ENCODE measurements at places on chromosomes 7 and 10.

DNA sequence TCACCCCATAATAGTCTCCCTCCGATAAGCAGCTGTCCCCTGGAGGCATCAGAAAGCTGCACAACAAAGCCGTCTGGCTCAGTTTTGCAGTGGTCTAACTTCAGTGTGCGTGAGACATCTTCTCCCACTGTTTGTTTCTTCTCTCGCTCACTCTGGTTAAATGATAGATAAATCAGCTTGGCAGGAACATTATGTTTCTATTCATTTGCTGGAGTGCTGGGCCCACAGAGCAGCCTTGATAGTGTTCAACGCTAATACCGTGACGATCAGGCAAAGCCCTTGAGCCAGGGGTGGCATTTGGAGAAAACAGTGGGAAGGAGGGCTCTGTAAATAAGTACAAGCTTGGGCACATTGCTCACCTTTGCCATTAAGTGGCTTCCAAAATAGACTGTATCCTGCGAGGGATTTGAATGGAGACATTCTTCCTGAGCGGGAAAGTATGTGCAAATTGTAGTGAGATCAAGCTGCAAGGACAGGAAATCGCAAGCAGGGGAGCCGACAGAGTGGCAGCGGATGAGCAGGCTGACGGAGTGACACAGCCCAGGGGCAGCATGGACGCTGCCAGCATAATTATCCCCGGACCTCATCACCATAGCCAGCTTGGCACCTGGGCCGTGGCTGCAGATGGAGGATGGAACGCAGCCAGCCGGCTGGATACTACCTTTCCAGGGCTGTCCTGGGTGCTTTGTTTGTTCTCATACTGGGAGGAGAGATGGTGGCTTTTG, 256.8 kb upstream of the FZD8 start:
- no peak overlapping the region for H3K27ac ChIP-seq
- no peak for DNase-seq
- H3K36me3 ChIP-seq, result no peaks in the 10 kb centered on the region
- H3K4me1 ChIP-seq, result no peaks in the 10 kb centered on the region
- no peak overlapping the region for H3K4me3 ChIP-seq
- no peaks in the 10 kb centered on the region for H3K27me3 ChIP-seq

DNA sequence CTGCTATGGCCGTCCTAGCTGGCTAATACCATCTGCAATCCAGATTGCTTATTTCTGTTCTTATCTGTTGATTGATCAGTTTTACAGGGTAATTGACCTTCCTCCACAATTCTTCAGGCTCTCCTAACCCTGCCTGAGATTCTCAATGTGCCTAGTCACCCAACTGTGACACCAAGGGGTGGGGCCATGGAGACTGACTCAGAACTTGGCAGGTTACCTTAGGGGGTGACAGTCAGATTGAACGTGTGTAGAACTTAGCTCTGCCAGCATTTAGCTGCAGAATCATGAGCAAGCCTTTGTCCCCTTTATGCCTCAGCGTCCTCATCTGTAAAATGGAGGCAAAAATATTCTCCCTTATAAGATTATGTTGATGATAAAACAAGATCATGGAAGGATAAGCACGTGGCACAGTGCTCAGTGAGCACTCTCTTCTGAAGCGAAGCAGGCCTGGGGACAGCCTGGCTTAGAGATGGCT, 19.1 kb upstream of the LEP start:
- no peak overlapping the region for H3K4me3 ChIP-seq
- H3K4me1 ChIP-seq, result no peaks in the 10 kb centered on the region
- no peak overlapping the region for H3K27ac ChIP-seq
- H3K27me3 ChIP-seq, result no peaks in the 10 kb centered on the region
- H3K36me3 ChIP-seq, result no peaks in the 10 kb centered on the region

DNA sequence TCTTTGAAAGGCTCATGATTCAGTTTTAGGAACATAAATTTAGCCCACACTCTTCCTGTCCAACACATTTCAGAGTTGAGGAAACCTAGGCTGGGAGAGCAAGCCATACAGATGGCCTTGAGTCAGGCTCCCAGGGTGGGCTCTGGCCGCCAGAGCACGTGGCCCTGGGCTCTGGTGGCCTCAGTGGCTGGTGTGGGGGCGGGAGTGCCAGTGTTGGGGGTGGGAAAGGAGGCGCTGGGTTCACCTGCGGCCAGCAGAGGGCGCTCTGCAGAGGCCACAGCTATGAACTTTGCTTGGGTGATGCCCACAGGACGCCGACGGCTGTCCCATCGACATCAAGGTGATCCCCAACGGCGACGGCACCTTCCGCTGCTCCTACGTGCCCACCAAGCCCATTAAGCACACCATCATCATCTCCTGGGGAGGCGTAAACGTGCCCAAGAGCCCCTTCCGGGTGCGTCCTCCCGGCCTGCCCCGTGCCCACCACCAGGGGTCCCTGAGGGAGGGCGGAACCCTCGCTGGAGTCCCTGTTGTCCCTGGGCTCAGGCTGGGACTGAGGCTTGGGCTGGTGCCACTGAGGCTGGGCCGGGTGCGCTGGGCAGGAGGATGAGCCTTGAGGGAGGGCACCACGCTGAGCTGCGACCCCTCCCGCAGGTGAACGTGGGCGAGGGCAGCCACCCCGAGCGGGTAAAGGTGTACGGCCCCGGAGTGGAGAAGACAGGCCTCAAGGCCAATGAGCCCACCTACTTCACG, 11.9 kb downstream of the FLNC start:
- H3K27me3 ChIP-seq, result no peaks in the 10 kb centered on the region
- H3K27ac ChIP-seq, result peak overlapping the region; percentile 28
- no peaks in the 10 kb centered on the region for H3K4me1 ChIP-seq
- no peak for DNase-seq

DNA sequence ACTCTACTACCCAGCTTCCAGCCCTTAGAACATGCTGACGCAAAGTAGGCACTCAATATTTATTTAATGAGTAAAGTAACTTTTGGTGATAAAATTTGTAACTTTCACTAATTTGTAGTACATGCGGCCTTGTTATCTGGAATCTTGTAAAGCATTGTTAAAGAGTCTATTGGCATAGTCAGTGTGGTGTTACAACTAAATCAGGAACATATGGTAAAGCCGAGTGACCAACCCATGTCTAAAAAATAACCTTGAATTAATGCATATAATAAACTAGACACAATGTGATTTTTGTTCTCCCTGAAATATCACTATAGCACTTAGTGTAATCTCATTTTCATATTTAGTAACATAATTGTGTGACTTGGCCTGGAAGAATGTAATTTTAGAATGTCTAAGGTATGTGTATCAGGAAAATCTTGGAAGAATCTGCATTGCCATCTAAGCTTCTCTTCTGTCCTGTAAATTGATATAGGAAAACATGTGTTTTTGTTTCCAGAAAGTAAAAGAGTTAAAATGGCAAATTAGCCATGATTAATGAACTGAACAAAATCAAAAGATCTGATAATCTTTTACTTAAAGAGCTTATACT, 256.7 kb upstream of the GNAI1 start:
- no peaks in the 10 kb centered on the region for H3K27me3 ChIP-seq
- H3K36me3 ChIP-seq, result no peaks in the 10 kb centered on the region

DNA sequence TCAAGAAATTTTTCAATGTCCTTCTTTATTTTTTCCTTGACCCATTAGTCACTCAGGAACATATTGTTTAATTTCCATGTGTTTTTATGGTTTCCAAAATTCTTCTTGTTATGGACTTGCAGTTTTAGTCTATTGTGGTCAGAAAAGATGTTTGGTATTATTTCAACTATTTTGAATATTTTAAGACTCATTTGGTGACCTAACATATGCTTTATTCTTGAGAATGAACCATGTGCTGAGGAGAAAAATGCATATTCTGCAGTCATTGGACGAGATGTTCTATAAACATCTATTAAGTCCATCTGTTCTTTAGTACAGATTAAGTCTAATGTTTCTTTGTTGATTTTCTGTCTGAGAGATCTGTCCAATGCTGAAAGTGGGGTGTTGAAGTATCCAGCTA, 42.3 kb upstream of the MDFIC start:
- no peaks in the 10 kb centered on the region for H3K27me3 ChIP-seq
- no peak overlapping the region for H3K27ac ChIP-seq
- DNase-seq, result no peak
- H3K4me3 ChIP-seq, result no peak overlapping the region
- no peaks in the 10 kb centered on the region for H3K36me3 ChIP-seq

DNA sequence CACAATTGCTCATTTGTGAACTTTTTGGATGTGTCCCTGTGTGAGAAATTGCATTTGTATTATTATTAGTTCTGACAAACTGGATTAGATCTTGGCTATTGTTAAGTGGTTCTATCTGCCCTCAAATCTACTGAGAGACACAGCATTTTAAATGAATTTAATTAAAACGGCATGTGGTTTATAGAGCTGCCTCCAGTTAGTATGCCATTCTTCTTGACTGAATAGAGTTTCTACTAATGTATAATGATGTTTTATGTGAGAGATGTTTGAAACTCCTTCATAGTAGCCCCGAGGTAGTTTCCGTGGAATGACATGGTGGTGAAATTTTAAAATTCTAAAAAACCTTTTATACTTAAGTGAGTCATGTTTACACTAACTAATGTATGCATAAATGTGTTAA, 110.9 kb downstream of the DYNC1I1 start:
- no peaks in the 10 kb centered on the region for H3K27me3 ChIP-seq
- no peaks in the 10 kb centered on the region for H3K36me3 ChIP-seq
- H3K4me1 ChIP-seq, result no peaks in the 10 kb centered on the region
- H3K4me3 ChIP-seq, result no peak overlapping the region
- H3K27ac ChIP-seq, result no peak overlapping the region
